ENCODE measurements at places on chromosomes 5 and 9. TPM values are rescaled to one million over a fixed set of nuclear protein-coding genes. Genes with fewer than 3 reads are reported as not detected.

Gene ANKRD18B
- 0.87 TPM for total RNA-seq

Gene SLC34A1
- total RNA-seq: not detected

Gene ZNF879
- 4.9 TPM for total RNA-seq

Gene SLC1A1
- 7.7 TPM for total RNA-seq

Gene SPATA31C1
- total RNA-seq: not detected

Gene PCDHA9
- total RNA-seq: under 0.01 TPM
